ENCODE measurements at places on chromosomes 2 and 18.

DNA sequence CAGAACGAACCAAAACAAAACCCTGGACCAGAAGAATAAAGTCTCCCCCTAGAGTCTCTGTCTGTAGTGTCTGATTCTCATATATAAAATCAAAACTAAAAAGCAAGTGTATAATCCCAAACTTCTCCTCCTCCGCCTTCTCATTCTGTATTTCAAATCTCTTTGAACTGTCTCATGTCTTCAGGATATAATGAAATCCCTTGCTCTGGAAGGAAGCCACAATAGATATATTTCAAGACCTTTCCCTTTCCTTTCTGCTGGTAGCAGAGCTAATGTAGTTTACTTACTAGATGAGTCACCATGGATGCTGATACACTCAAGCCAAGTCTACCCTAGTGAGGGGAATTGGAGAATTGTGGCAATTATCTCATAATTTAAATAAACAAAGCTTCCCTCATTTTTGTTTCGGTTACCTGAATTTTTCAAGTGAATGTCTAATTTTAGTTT, 33.5 kb upstream of the CCDC93 start:
- no peak for DNase-seq

DNA sequence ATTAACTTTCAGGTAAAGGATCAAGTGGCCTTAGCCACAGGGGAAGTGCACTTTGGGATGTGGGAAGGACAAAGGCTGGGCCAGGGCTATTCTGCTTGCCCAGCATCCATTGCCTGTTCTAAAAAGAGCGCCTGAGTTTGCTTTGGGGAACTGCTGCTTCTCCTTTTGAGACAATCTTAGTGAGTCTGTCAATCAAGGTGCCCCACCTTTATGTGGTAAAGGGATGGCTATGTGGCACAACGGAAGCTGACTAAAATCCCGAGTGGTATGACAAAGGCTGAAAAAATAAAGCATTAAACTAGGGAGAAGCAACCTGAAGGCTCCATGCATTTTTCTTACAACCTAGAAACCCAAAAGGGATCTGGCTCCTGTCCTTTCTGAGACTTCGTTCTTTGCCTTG, 540.5 kb downstream of the SLC4A3 start:
- no peak for DNase-seq

GRCh38 chr2:85434696-85435095, 16.2 kb downstream of the SH2D6 start:
- DNase-seq, result no peak

GRCh38 chr2:138121666-138122661, 157.7 kb downstream of the HNMT start:
- DNase-seq, result no peak

- no peak for DNase-seq
Measured at GRCh38 chr2:97676620-97677019, 7.1 kb downstream of the C2orf92 start.

DNA sequence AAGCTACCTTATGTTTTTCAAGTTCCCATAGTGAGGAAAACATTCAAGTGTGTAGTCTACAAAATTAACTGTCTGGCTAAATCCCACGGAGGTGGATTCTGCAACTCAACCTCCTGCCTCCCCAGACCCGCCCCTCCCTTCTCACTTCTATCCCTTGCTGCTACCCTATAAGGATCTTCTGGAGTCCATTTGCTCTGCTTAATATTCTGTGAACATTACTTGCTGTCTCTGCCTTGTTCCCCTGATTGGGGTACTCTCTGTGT, 163.2 kb downstream of the KCNE4 start:
- DNase-seq, result no peak

- DNase-seq, result no peak
Measured at GRCh38 chr2:65027616-65028244, 28.5 kb upstream of the CEP68 start.

DNA sequence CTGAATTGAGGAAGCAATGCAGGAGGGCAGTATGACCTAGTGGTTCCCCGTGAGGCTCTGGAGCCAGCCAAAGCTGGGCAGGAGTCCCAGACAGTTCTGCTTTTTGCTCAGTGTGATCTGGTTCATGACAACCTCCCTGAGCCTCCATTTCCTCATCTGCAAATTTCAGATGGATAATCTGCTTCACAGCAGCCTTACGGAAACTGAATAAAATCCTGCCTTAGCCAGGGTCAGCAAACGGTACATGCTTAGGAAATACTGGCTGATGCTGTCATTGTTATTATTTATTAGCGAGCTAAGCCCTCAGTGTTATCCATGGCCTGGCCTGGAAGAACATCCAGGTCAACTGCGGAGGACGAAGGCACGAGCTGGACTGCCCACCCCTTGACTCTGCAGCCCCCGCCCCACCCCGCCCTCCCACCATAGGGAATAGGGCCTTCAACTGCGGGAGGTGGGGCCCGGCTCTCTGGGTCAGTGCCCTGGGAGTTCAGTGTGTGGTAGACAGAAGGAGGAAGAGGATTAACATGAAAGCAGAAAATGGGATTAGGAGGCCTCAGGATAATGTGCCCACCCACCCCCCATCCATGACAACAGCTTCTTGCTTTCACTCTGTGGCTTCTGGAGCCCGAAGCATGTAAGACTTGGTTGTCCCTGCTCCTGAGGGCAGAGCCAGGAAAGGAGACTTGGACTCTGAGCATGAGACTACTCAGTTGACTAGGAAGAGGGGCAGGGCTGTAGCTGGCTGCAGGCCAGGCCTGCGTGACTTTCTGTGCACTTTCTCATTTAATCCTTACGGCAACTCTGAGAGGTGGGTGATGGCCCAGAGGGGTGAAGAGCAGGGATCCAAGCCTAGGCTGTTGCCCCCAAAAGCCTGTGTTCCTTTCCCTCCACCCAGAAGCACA, 13.1 kb downstream of the PKDCC start:
- DNase-seq, result no peak

- no peak for DNase-seq
Measured at GRCh38 chr2:210250622-210251021, 25.4 kb upstream of the ACADL start.

GRCh38 chr2:191404568-191404991, 159.4 kb downstream of the MYO1B start:
- no peak for DNase-seq

- DNase-seq, result no peak
Measured at GRCh38 chr2:37912056-37912455, 13.0 kb upstream of the RMDN2 start.

- DNase-seq, result no peak
Measured at GRCh38 chr2:236568068-236568921, 1.3 kb upstream of the ACKR3 start.

GRCh38 chr2:98027538-98027937, 31.8 kb upstream of the TMEM131 start:
- no peak for DNase-seq

- no peak for DNase-seq
Measured at GRCh38 chr18:67134911-67135310, 381.6 kb downstream of the DSEL start.

GRCh38 chr18:61308795-61309393, 24.3 kb upstream of the CDH20 start:
- no peak for DNase-seq

DNA sequence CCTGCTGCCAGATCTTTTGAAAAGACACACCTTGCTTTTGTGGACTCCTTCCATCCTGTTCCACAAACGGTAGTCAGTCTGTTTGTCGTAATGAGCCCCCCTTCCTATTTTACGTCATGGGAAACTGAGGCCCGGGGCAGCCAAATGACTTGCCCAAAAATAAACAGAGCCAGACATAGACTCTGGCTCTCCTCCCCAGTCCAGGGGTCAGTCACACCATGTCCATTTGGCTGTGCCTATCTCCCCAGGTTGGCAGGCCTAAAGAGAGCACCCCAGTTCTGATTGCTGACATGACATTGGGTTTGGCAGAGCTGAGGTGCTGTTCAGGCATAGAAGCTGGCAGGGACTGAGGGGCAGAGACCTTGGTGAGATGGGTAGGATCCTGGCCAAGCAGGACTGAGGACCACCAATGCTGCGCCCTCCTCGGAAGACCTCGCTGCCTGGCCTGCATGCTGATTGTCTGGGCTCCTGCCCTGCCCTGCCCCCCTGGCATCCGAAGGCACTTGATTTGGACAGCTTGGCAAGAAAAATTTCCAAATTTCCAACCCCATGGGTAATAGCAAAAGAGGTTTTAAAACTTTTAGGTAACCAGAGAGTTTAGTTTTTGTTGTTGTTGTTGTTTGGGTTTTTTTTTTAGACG, 335.4 kb downstream of the DYSF start:
- DNase-seq, result no peak

GRCh38 chr18:26477828-26478466, 70.4 kb downstream of the KCTD1 start:
- peak; percentile 70 for DNase-seq

DNA sequence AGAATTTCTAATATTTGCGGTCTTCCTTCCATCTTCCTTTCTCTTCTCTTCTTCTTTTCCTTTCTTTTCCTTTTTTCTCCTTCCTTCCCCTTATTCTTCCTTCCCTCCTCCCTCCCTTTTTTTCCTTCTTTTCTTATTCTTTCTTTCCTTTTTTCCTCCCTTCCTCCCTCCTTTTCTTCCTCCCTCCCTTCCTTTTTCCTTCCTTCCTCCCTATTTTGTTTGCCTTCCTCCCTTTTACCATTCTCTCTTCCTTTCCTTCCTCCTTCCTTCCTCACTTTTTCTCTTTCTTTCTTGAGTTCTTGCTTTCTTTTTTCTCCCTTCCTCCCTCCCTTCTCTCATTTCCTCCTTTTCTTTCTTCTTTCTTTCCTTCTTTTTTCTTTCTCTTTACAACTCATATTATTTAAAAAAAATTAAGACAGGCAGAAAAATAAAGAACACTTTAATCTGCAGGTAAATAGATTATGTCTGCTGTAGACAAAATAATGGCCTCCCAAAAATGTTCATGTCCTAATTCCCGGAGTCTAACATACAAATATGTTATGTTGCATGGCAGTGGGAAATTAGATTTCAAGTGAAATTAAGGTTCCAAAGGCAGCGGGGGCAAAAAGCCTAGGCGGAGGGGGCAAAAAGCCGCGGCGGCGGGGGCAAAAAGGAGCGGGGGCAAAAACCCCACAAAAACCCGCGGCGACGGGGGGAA, 152.4 kb downstream of the ANKRD30BL start:
- no peak for DNase-seq

DNA sequence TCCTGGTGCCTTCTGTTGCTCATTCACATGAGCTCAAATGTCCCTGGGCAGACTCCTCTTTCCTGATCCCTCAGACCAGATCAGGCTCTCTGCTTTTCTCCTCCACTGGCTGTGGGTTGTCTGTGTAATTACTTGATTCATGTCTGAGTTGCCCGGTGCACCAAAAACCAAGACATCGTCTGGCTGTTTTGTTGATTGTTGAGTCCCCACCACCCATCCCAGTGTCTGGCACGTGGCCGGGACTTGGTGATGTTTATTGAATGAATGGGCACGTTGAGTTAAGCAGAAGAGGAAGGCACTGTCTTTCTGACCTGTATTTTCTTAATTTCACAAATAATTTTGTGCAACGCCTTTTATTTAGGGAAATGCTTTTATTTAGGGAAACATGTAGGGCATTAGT, 499.1 kb upstream of the HS6ST1 start:
- DNase-seq, result no peak

DNA sequence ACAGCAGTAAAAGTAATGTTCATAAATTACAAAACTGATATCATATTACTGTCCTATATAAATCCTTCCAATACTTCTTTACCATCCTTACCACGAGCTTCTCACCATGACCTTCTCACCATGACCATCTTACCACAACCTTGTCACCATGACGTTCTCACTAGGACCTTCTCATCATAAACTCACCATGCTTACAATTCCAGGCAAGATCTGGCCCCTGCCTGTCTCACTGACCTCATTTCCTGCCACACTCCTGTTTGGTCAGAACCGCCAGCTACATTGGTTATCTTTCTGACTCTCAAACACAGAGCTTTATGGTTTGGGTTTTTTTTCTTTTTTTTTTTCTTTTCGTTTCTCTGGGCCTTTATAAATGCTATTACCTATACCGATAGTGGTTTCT, 827.6 kb downstream of the RNF144A start:
- DNase-seq, result no peak

DNA sequence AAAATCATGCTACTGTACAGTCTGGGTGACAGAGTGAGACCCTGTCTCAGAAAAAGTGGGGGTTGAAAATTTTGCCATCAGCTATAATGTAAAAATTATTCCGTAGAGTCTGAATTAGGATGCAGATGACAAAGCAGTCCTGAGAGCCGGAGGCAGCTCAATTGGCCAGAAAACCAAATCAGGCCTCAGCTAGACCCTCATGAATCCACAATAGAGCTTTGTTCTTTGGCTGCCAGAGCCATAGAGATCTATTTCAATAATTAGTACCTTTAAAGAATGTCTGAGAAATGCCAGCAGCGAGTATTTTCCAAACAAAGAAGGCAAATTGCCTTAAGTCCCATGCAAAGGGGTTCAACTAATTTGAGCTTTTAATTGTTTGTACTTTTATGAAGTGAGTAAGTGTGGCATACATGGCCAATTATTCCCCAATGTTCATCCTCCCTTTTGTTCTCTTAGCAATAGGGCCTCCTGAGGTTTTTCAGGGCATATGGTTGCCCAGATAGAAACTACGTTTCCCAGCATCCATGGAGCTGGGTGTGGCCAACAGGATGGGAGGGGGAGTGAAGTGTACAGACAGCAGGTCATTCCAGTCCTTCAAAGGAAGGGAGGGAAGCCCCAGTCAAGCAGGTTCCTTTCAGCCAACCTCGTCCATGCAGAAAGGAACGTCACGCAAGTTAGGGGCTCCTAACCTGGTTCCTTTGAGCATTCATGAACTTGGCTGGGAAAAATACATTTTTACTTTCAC, 211.3 kb upstream of the APCDD1 start:
- DNase-seq, result no peak

Measured in NCI-H460 (cell line).